ENCODE measurements at places on chromosomes 4 and X.

GRCh38 chr4:38101563-38101962 lies 141.4 kb downstream of the PTTG2 start:
- no peak for DNase-seq

- DNase-seq: no peak
Observed at GRCh38 chr4:169033660-169034059, 23.6 kb upstream of the CBR4 start.

DNA sequence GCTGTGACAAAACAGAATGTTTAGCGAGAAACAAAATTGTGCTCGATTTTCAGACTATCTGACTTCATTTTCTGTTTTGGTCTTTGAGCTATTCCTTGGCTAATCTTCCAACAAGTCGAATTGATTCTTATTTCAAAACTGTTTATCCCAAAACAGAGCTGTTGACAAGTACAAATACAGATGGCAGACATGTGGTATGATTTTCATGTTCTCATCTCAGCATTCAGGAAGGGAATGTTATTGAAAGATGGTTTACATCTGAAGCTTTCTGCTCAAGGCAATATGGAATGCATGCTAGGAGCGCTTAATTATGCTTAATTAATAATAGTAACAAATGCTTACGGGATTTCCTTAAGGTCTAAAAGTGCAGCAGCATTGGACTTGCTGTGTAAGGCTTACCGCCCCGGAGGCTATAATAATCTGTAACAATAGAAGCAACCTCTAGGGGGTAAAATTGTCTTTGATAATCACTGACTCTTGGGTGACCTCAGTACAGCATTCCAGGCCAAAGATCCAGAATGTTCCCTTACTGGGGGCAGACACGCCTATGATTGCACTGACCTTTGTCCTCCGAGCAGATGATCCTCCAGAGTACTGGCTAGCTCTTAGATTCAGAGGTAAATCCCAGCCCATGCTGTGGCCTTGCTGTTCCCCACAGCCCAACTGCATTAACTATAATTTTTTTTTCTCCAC lies 16.4 kb downstream of the LSM6 start:
- no peak for DNase-seq

- DNase-seq: no peak
Observed at GRCh38 chr4:953574-953915, 19.8 kb downstream of the DGKQ start.

DNA sequence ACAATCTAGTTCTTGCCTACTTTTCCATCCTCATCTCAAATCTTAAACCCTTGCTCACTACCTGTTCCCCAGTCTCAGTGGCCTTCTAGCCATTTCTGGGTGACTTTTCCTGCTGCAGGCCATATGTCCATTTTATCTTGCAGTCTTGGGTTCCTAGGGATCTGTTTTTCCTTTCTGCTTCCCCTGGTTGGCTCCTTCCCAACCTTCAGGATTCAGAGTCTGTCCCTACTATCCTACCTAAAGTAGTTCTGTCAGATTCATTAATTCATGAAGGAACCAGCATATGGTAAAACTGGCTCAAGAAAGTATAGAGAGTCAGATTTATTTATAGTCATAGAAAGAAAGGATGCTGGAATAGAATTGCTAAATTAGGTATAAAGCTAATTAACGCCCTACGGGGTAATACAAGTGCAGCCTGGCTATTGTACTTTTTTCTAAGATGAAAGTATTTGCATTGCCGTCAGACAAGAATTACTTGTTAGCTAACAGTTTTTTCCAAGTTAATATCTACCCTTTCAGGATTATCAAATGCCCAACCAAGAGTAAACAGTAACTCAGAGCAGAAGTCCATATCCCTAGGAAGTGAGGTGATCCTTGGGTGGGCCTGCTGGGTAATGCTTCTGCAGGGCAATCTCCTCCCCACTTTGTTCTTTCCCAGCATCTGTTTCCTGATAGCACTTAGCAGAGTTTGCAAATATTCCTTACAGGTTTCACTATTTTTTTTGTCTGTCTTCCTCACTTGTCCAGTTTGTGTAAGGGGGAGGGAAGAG lies 63.6 kb downstream of the REPS2 start:
- no peak for DNase-seq
